ENCODE measurements at places on chromosomes 5 and 9.

- DNase-seq = no peak
Measured at GRCh38 chr9:113952676-113953075, 76.6 kb downstream of the ZNF618 start.

DNA sequence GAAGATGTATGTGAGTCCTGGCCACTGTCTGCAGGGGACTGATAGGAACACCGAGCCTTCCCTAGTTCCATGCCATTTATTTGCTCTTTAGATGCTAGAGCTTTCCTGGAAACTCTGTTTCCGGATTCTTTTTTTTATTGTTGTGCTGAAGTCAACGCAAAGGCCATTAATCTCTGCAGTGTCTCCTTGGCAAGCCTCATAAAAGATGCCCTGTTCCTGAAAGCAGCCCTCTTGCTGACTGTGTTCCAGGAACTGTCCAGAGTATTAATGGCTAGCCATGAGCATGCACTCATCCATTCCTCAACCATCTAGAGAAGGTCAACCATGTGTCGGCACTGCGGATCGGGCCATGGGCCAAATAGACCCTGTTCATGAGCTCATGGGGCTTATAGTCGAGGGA, 42.9 kb upstream of the SMAD5 start:
- no peak for DNase-seq

DNA sequence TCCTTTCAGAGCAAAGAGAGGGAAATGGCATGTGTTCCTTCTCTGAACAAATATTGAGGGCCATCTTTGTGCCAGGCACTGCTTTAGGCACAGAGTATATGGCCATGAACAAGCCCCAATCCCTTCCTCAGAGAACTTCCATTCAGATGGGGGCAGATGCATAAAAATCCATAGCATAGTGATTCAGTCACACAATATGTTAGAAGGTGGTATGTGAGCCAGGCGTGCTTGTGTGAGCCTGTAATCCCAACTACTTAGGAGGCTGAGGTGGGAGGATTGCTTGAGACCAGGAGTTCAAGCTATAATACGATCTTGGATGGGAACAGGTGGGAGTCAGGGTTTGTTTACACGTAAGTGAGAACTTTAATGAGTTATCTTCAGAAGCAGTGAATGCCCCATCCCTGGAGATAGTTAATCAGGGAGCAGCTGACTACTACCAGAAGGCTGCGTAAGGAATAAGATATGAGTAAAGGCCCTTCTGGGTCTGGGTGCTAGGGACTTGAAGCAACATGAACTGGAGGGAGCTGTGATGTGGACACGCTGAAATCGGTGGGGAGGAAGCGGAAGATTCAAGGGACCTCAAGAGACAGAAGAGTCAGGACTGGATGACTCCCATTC, 27.1 kb downstream of the NANS start:
- no peak for DNase-seq

GRCh38 chr9:8221462-8221861, 421.9 kb upstream of the DMAC1 start:
- no peak for DNase-seq

DNA sequence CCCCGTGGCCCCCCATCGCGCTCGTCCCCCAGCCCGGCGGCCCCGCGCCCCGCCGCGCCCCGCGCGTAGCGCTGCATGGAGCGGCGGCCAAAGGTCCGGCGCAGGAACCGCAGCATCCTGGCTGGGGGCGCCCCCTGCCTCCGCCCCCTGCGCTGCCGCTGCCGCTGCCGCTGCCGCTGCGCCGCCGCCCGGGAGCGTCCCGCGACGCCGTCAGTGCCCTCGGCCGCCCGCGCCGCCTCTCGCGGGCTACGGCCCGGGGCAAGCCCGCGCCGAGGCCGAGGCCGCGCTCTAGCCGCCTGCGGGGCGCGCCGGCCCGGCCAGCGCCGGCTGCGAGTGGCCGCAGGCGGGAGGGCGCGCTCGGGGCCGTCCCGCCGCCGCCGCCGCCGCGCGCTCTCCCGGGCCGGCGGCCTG, 523 bp downstream of the EPB41L4B start:
- no peak for DNase-seq

DNA sequence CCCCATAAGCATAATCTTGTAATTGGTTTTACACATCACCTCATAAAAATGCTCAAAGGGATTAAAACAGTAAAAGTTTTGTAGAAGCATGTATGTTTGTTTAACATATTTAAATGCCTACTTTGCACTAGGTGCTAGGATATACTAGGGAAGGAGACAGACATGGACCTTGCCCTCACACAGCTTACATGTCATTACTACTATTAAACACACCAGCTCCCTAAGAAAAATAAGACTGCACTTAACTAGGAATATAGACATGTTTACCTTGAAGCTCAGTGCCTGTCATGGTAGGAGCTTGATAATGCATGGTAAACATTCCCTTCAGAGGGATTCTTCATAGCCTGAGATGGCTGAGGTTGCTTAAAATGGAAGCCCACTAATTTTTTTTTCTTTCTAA, 6.2 kb downstream of the SHLD3 start:
- no peak for DNase-seq

DNA sequence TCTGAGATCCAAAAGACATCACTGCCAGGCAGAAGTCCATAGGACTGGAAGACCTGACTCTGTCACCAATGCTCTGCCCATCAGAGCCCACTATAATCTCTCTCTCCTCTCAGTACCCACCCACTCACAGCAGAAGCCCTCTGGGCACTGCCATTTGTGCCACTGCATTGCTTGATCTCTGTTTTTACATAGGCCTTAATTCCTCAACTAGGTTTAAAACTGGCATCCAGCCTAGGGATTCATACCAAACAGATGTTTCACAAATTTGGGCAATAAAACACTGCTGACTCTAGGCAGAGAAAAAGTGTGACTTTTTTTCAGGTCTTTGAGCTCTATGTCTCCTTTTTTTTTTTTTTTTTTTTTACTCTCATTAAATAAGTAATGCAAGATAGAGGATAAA, 91.1 kb upstream of the RANBP3L start:
- DNase-seq = no peak

GRCh38 chr5:58466939-58467338, 7.1 kb upstream of the PLK2 start:
- peak; percentile 34 for DNase-seq

- DNase-seq = peak; percentile 72
Measured at GRCh38 chr9:124774129-124774978, 2.6 kb upstream of the OLFML2A start.

- peak; percentile 71 for DNase-seq
Measured at GRCh38 chr5:69334793-69335268, 2.2 kb upstream of the CCDC125 start.

All from activated T-helper 2 cell treated with anti-CD3 and anti-CD28 coated beads, Interferon-gamma antibody, Interleukin-2, Interleukin-4, amounts not matched to agents 10 μg/mL and 5 μg/mL and 100 μg/mL, durations not matched to agents 14 hours and 24 hours and 36 hours (primary cell).